NCI-H1105 (cell line): ENCODE measurements at places on chromosomes 13 and 19.

DNA sequence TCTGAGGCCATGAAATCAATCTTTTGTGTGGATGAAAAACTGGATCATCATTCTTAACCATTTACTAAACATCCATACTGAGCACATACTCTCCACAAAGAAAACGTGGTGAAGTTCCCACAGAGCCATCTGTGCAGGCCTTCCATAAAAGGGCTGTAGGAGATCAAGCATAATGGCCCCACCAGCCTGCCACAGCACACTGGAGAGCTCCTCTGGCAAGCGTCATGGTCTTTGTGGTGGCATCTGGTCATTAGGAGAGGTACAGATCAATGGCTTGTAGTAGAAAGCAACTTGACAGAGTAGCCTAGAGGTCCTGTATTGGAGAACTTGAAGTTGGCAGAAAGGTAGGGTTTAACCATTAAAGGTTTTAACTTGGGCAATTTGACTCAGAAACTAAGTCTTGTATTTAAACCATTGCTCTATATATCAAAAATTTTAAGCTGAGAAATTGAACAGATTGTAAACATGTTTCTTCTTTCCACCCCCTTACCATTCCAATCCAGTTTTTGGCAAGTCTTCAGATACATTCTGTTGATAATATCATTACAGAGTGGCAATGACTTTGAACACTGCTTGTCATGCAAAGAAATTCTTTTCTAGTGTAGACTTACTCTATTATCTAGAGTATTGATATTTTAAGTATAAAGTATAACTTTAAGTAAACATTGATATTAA, 128.3 kb downstream of the LMO7 start:
- no peak for DNase-seq

DNA sequence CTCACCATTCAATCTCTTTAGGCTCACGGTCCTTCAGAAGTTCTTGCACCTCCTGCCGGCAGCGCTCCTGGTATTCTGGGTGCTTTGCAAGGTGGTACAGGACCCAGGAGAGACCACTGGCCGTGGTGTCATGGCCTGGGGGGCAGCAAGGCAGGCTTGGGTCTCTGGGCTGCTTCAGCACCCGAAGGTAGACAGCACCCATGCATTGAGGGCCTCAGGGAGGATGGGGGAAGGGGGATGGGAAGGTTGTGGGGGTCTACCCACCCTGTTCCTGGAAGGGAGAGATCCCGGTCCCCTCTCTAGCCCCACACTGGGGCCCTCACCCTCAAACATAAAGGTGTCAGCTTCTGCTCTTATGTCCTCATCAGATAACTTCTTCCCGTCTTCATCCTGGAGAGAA, 12.0 kb downstream of the CYP4F2 start:
- no peak for DNase-seq

DNA sequence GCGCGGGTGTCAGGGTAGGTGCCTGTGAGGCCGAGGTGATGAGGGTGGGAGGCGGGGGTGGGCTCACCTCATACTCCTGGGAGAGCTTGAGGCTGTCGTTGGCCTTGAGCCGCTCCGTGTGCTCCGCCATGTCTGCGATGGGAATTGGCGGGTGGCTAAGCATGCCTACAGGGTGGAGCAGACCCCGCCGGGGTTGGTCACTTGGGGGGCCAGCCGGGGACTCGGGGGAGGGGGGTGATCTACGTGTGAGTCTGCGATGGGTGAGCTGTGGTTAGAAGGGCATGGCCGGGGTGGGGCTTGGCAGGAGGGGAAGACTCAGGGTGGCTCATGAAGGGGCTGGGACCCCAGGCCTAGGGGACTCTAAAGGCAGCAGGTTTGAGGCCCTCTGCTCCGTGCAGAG, 125.2 kb downstream of the PTPRS start:
- no peak for DNase-seq

DNA sequence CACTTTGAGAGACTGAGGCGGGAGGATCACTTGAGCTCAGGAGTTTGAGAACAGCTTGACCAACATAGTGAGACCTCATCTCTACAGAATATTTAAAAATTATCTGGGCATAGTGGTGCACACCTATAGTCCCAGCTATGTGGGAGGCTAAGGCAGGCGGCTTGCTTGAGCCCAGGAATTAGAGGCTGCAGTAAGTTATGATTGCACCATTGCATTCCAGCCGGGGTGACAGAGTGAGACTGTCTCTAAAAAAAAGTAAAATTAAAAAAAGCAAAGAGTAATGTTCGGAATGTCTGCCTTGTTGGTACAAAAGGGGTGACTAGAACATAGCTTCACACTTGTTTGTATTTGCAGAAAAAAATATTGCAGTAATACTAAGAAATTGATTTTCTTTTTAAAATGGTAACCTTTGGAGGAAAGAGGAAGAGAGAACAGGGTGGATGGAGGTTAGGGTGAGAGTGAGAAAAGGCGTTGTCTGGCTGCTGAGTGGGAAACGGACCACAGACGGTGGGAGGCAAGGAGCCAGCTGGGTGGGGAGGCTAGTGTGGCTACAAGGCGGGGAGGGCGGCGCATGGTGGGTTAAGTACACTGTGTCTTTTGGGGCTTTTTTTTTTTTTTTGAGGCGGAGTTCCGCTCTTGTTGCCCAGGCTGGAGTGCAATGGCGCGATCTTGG, 10.2 kb downstream of the PPP1R14A start:
- no peak for DNase-seq

DNA sequence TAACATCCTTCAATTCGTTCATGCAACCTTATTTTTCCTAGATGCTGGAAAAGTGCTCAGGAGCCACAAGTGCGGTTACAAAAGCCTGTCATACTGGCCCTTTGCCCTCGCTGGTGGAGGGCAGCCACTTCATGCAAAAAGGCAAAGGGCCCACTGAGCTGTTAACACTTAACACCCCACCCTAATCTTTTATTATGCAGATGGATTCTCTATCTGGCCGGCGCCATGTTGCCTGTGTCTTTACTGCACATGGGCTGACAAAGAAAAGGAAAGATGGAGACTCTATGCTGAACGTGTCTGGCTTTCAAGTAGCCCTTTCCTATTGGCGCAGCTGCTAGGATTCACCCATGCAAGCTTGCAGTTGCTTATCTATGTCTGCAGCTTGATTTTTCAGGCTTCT, 10.8 kb downstream of the OR7D2 start:
- DNase-seq = no peak

GRCh38 chr13:49098198-49098597, 121.9 kb upstream of the MLNR start:
- no peak for DNase-seq

GRCh38 chr19:29259153-29259552, 46.2 kb upstream of the UQCRFS1 start:
- no peak for DNase-seq

- DNase-seq = no peak
These were observed 19.0 kb downstream of the AKT2 start for GRCh38 chr19:40266119-40266518.

DNA sequence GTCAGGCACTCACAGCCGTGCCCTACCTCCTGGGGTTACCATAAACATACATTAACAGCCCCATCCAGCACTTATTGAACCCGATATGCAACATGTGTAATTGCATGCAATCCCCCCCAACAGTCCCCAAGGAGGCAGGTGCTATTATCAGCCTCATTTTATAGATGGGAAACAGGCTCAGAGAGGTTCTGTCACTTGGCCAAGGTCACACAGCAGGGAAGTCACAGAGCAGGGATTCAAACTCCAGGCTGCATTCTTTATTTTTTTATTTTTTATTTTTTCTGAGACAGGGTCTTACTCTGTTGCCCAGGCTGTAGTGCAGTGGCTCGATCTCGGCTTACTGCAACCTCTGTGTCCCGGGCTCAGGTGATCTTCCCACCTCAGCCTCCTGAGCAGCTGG, 38.4 kb upstream of the TNFAIP8L1 start:
- no peak for DNase-seq

DNA sequence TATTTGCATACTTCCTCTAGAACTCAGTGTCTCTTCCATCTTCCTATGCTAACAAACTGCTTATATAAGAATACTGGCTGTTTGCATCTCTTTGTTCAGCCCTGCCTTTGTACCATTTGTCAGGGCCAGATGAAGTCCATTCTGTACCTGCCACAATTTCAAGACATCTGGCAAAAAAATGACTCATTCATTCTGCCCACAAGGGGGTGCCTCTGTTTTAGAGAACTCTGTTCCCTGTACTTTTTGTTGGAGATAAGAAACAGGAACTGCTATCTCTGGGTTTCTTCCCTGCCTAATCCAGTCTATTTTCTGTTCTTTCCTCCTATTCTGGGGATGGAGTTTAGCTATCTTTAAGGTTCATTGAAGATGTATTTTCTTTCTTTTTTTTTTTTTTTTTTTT, 23.0 kb downstream of the ZNF568 start:
- DNase-seq = peak; percentile 1

DNA sequence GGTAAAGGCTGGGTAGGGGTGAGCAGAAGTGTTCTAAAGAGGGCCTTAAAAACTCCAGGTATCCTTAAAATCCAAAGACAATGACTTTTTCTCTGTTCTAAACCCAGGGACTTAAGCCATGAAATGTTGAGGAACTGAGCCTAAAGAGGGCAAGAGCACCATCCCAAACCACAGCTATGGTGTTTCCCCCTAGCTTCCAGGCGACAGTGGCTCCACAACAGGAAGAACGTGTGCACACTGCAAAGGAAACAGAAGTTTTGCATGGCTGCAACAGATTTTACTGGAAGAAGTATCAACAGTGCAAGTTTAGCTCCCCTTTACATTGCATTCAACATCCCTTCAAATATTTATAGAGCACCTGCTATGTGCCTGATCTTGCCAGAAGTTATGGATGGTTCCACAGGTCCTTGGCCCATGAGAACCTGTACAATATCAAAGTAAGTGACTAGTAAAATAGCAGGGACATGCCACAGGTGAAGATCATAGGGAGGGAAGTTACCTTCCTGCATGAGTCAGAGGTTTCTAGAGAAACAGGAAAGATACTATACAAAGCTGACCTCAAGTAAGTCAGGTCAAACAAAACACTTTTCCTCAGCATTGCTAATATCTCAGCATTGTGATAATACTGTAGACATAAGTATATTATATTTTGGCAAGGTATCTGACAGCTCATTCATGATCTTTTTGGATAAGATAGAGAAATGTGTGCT, 8.4 kb upstream of the KCTD12 start:
- DNase-seq = no peak

DNA sequence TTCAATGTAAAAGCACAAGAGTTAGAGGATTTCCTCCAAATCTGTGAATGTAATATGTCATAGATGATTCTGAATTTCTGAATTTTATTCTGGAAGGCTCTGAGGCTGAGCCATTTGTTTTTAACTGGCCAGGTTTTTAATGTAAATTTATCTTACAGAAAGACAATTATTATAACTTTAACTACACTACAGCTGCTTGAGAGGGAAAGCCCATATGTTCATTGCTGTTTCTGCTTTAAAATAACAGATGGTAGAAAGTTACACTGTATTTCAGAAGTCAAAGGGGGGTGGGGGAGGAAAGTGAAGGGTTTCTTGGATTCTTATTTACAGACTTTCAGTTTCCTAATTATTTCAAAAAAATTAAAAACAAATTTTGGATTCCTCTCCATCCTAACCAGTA, 62.8 kb downstream of the DNAJC15 start:
- DNase-seq = no peak

GRCh38 chr13:77868717-77869116, 49.9 kb downstream of the EDNRB start:
- no peak for DNase-seq

DNA sequence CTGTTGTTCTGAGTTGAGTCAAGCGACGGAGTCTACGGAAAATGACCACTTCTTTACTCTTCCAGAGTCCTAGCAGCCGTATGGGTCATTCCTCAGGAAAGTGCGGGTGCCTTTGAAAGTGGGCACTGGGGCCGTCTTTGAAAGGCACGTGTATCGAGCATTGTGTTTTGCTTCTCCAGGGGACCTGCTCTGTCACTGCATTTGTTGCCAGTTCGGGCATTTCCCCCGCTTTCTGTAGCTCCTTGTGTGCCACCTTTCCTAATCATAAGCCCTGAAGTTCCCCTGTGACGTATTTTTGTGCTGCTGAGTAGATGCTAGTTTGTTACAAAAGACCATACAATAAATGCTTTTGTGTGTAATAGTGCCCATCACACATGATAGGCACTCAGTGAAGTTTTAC, 24.4 kb downstream of the SPATA13 start:
- no peak for DNase-seq

- DNase-seq = no peak
These were observed 66.2 kb downstream of the SPATA13 start for GRCh38 chr13:24226762-24227161.

DNA sequence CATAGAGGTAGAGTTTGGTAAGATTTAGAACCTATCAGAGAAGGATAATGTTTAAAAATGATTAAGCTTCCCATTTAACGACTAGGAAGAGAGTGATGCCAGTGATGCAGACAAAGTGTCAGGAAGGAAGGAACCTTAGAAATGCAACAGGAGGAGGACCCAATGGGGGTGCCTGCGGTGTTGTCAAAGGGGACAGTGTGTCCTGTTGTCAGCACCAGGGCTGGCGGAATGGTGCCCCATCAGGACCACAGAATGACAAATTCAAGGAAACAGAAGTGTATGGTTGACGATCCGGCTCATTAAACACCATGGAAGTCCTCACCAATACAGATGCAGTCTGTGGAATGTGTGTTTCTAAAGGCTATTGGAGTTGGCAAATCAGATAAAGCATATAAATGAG, 19.3 kb downstream of the ATP12A start:
- DNase-seq = no peak

GRCh38 chr13:97743938-97744337, 209.5 kb upstream of the IPO5 start:
- no peak for DNase-seq

DNA sequence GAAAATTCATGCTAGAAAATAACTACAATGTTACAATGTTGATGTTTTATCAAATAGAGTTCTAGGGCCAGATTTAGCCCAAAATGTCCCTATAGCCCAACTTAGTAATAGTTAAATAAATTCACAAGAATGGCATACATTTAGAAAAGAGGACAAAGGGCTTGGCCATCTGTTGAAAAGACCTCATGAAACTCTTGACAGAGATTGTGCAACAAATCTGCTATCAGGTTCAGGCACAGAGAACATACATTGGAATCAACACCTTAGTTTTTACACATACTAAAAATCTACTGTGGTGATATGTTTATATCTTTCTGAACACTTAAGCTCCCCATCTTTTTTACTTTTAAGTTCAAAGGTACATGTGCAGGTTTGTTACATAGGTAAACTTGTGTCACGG, 298.3 kb upstream of the DACH1 start:
- no peak for DNase-seq

- DNase-seq = no peak
These were observed 41.5 kb downstream of the ZNF682 start for GRCh38 chr19:19997656-19998268.

DNA sequence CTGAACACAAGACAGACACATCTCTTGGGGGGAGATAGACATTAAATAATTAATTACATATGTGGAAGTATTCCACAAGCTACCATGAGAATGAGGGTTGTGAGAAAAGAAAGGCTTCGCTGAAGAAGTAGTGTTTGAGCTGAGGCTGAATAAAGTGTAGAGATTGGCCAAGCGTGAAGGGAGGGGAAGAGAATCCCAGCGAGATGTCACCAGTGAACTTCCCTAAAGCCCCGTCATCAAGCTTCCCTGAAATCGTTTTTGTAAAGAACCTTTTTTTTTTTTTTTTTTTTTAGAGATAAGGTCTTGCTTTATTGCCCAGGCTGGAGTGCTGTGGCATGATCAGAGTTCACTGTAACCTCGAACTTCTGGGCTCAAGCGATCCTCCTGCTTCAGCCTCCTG, 235.2 kb downstream of the KCNRG start:
- no peak for DNase-seq
